ENCODE measurements at places on chromosomes 5 and 9. TPM values are rescaled to one million over a fixed set of nuclear protein-coding genes. Genes with fewer than 3 reads are reported as not detected.

DNA sequence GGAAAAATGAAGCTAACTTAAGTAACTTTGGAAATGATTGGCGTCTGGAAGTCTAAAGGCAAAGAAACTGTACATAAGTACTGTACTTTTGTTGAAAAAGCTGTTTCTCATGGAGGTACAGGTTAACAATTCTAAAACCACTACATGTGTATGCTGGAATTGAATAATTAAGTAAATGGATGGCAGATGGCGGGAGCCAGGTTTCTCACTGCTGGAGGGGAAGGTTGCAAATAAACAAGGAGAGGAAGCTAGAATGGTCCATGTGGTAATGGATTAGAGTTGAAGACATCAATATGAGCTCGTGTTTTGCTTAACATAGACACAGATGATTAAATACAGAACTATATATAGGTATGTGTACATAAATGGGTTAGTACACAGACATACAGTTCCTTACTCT is 43.2 kb upstream of the ASTN2 start:
- no peak for DNase-seq

- DNase-seq: no peak
Observed at GRCh38 chr5:164053123-164053522, 547.7 kb downstream of the MAT2B start.

- DNase-seq: no peak
Observed at GRCh38 chr5:124755565-124755964, 9.1 kb upstream of the ZNF608 start.

GRCh38 chr9:113502427-113503034 is 39.0 kb downstream of the RGS3 start:
- no peak for DNase-seq

DNA sequence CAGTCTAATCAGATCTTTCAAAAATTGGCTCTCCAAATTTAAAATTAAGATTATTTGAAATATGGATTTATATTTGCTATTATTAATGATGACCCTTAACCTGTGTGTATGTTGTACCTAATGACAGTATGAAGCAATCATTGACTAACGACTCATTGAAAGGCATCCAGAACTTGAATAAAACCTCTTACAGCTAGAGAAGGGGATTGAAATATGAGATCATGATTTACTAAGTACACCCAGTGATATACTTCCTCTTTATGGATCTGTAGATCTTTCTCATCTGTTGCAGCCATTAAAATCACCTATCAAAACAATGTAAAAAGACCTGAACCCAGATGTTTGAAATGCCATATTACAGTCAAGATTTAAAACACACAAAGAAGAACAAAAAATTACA is 126.5 kb downstream of the RPS23 start:
- no peak for DNase-seq

DNA sequence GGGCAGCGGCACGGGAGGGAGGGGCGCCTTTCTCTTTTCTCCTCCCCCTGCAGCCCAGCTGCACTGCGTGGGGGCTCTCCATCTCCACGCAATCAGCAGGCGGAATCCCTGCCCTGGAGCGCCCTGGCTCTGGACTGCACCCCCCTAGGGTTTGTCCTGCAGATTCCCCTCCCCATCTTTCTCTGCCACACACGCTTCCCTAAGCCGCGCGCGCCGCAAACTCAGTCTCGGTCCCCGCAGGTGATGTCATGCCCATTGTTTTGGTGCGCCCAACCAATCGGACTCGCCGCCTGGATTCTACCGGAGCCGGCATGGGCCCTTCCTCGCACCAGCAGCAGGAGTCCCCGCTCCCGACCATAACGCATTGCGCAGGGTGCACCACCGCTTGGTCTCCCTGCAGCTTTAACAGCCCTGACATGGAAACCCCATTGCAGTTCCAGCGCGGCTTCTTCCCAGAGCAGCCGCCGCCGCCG is at the start of gene KCNN2:
TSS of gene KCNN2 (plus strand) at position 347 of the 473 bp plus-strand sequence. CDS start at position 417, 70 bp downstream.
- peak; percentile 59 for DNase-seq

DNA sequence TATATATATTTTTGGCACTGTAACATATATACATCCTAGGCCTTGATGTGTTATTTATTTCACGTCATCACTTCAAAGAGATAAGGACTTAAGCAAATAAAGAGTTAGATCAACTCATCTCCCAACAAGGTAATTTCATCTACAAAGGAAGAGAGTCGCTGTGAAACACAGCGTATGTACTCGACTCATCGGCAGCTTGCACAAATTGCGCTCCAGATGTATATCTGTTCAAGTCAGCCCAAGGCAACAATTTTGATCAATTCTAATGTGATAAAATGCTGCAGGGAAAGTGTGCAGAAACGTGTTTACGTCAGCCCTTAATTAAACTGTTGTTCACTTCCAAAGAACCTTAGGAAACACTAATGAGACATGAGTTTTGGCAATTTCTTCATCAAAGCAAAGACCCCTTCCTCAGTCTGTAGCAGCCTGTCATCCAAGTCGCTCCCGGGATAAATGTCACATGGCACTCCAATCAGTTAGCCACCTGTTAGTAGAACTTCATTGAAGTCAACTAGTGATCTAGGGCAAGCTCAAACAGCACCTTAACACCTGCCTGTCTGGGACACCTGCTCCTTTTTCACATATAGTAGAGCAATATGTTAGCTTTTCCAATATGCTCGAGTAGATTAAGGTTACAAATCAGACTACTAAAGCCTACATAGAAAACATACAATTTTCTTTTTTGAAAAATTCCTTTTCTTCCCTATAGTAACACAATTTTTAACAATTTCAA is 182.4 kb downstream of the NFIB start:
- DNase-seq: no peak

DNA sequence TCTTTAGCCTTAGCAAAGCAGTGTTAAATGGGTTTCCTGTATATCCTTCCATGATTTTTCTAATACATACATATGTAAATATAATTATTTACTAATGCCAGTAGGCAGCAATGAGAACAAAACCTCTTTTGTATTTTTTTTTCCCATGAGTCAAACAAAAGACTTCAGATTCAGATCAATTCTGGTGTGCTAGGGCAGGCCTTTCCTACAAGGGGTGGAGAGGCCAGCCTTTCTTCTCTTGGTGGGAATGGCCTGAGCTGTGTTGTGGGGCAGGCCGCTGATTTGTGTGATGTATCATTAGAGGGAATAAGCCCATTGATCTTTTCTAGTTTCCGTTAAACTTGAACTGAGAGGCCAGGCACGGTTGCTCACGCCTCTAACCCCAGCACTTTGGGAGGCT is 115.5 kb upstream of the DMRT1 start:
- DNase-seq: no peak

DNA sequence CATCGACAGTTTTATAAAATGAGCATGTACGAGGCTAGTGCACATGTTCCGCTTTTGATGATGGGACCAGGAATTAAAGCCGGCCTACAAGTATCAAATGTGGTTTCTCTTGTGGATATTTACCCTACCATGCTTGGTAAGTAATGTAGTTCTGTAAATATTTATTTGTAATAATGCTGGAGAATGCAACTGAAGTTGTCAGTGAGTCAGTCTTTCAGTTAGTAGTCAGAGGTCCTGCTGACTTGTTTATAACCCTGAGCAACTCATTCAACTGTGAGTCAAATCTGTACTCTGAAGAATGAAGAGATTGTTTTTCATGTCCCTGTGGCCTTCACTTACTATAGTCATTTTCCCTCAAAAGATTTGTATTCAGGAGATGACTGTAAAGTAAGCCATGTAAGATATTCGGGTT is 28.4 kb upstream of the GPR150 start:
- no peak for DNase-seq

GRCh38 chr9:83599071-83599470 is 23.9 kb upstream of the IDNK start:
- no peak for DNase-seq

DNA sequence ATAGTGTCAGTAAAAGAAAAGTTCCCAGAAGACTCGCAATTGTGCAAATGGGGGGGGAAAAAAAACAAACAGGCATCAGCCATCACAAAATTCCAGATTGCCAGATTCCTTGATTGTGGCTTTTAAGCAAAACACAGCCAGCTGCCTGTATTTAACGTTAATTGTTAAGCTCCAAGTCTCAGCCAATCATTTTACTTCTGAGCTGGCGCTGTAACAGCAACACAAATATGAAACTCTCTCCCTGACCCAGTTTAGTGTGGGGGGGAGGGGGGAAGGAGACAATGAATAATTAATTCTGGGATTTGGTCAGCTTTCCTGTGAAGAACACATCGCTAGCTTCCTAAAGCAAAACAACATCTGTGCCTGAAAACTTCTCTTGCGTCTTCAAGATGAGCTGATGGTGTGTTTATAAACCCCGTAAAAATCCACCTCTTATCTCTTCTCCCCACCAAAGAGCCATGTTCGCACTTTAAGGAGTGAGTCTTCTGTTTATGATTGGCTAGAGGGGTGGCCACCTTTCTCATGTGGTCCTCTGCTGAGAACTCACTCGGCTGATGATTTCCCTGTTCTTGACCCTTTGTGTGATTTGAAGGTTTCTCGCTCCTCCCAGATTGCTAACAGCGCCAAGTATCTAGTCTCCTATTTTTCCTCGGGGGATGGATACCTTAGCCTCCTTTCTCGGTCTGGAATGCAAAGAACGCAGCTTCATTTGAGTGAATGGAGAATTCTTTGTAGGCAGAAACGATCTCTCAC is 160.2 kb upstream of the DAPK1 start:
- DNase-seq: no peak

IFNA21 gene
- not detected for total RNA-seq

PCDHA7 gene
- total RNA-seq: 0.45 TPM

BARHL1 gene
- not detected for total RNA-seq

SHISAL2B gene
- not detected for total RNA-seq

PCDHA1 gene
- total RNA-seq: not detected

FAM81B gene
- total RNA-seq: not detected

GPX8 gene
- 34.9 TPM for total RNA-seq

MAP1B gene
- 218 TPM for total RNA-seq

MARCOL gene
- not detected for total RNA-seq

PHYHD1 gene
- total RNA-seq: 38.7 TPM

GLRA1 gene
- total RNA-seq: not detected

All from sciatic nerve (tissue), 2 donors.